ENCODE measurements at places on chromosomes 13 and 19.

DNA sequence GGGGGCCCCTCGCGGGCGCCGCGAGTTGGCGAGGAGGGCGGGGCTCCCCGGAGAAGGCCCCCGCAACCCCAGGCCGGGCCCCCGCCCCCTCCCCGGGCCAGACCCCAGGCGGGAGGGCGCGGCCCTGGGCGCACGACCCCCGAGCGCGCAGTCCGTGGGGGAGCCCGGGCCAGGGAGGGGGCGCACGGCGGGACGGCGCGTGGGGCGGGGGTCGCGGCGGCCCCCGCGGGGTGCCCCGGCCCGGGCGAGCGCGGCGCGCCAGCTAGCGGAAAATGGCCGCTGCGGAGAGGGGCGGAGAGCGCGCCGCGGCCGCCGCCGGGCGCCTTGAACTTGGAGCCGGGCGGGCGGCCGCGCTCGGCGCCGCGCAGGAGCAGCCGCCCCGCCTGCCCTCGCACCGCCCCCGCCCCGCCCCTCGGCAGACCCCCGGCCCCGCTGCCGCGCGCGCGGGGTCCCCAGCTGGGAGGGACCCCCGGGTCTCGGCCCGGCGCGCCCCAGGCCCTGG is 6.4 kb upstream of the NFIC start:
- peak; percentile 25 for DNase-seq

DNA sequence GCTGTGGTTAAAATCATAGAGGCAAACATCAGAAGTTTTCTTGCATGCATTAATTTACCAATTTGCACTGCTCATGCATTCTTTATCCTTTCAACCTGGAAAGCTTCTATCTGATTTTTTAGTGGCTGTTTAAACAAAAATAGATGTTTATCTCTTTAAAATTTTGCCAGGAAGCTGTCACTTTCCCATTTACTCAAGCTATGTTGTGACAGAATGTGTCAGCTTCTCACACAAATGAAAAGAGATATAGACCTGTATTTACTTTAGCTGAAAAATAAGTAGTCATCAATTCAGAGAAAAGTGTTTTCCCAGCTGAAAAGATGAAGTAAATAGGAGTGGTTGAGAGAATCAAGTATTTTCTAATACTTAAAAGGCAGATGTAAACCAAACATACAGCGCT is 872.8 kb downstream of the DACH1 start:
- DNase-seq = no peak

DNA sequence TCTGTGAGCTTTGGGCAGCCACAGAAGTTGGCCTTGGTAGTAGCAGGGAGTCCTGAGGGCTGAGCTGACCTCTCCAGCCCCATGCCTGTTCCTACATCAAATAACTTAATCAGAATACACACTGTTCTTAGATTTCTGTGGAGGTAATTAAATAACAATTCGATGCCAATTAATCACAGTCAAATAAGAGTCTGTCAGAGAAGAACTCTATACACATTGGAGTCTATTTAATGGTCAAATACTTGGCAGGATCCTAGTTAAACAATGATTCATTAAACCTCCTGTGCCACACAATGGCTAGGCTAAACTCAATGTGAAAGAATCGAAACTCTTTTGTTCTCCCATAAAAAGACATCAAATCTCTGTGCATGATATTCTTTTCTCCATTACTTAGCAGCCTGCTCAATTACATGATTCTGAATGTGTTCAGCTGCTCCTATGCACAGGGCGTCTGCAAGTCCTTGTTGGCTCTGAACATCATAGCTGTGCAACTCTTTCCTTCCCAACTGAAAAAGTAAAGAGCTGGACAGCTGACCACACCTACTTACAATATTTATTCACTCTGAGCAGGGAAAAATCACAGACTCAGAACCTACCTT is 173.1 kb downstream of the ABCC4 start:
- no peak for DNase-seq

DNA sequence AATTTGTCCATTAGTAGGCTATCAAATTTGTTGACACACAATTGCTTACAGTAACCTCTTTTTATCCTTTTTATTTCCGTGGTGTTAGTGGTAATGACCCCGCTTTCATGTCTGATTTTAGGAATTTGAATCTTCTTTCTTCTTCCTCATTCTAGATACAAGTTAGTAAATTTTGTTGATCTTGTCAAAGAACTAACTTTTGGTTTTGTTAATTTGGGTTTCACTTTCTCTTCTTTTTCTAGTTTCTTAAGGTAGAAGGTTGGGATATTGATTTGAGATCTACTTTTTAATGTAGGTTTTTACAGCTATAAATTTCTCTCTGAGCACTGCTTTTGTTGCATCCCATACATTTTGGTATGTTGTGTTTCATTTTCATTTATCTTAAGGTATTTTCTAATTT is 53.3 kb upstream of the SLC7A1 start:
- peak; percentile 19 for DNase-seq

- no peak for DNase-seq
These were observed 20.5 kb downstream of the ZNF114 start for GRCh38 chr19:48290401-48290770.

DNA sequence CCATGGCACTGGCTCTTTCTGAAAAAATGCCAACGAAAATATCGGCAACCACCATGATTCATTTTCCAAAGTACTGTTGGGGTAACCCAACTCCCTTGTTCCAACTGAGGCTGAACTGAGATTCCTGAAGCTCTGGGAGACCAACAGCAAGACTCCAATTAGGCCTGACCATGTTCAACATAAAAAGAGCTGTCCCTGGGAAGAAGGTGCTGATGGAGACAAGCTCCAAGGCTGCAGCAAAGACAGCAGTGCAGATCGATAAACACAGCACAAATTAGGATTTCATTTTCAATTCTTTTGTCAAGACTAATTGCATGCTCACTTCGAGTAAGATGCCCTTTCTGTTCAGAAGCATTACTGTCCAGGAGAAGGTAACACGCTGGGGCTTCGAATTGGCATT is 968.0 kb downstream of the UQCRFS1 start:
- no peak for DNase-seq

DNA sequence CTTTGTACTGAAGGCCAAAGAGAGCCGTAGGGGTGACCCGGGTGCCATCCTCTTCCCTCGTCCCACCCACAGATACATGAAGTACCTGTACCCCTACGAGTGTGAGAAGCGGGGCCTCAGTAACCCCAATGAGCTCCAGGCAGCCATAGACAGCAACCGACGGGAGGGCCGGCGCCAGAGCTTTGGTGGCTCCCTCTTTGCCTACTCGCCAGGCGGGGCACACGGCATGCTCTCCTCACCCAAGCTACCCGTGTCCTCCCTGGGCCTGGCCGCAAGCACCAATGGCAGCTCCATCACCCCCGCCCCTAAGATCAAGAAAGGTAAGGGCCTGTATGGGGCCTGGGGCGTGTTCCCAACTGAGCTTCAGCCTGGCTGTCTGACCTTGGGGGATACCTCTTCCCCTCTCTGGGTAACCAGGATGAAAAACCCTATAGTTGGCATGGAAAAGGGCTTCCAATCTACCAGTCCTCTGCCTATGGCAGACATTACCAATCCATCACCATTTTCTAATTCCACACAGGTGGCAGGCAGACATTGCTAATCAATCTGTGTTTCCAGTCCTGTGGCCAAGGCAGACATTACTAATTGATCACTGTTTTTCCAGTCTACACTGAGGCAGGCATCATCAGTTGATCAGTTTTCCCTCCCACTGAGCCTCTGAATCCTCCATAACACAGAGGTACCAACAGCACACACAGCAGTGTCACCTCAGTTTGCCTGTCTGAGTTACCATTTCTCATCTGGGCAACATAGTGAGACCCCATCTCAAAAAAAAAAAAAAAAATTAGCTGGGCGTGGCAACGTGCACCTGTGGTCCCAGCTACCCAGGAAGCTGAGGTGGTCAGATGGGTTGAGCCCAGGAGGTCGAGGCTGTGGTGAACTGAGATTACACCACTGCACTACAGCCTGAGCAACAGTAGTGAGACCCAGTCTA is 19.1 kb upstream of the WDR18 start:
- peak; percentile 1 for DNase-seq

DNA sequence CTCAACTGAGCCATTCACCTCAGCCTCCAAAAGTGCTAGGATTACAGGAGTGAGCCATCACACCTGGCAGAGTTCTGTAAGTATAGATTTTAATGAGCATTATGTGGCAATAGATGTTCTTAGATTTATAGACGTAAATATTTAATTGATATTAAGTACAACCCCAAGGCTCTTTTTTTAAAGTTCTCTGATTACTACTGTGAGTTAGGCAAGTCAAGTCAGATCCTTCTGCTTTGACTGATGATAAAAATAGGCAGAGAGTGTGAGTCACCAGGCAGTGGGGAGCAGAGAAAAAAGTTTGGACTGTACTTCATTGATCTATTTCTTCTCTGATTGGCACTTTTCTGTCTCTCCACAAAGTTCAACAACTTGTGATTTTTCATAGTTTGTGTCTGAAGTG is 1379.9 kb downstream of the UQCRFS1 start:
- no peak for DNase-seq

- peak; percentile 97 for DNase-seq
These were observed at the start of gene ZNF470 for GRCh38 chr19:56567274-56568120. TSS of gene ZNF470 (plus strand) at chr19:56567468. CDS start at chr19:56570312, 2,844 bp downstream.

GRCh38 chr19:1097810-1098176 is 2.6 kb upstream of the POLR2E start:
- no peak for DNase-seq

DNA sequence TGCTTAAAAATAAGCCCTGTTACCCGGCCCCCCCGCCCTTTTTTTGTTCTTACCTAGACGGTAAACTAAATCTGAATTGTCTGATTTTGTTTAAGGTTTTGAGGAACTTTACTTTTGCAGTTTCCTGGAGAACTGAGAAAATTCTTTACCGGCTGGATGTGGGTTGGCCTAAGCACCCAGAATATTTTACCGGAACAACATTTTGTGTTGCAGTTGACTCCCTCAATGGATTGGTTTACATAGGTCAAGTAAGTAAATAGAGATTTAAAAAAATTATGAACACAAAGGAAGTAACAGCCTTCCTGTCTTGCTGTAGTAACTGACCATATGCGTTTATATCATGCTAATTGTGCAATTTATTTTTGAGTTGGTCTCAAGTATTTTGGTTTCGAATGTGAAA is 785 bp downstream of the NHLRC3 start:
- DNase-seq = peak; percentile 60

DNA sequence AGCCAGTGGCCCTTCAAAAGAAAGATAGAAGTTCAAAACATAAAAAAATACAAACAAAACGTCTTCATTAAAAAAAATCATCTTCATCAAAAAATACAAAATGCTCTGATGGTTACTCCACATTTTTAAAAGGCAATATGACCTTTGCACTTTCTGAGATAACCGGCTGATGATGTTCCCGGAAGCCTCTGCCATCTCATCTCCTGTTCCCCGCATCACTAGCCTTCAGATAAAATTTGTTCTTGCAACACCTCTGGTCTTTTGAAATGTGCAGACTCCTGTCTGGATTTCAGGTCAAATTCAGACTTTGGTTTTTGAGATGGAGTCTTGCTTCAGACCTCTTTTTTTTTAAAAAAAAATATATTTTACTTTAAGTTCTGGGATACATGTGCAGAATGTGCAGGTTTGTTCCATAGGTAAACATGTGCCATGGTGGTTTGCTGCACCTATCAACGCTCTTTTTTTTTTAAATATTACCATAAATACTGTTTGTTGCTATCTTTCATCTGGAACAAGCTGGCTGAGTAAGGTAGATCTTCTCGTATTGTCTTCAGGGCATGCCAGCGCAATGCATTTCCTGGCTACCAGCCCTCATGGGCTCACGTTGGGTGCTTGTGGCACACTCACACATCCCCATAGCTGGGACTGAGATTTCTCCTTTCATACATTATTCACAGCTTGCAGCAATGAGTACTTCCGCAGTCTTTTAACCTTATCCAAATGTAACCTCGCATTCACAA is 418.9 kb upstream of the ARGLU1 start:
- no peak for DNase-seq

DNA sequence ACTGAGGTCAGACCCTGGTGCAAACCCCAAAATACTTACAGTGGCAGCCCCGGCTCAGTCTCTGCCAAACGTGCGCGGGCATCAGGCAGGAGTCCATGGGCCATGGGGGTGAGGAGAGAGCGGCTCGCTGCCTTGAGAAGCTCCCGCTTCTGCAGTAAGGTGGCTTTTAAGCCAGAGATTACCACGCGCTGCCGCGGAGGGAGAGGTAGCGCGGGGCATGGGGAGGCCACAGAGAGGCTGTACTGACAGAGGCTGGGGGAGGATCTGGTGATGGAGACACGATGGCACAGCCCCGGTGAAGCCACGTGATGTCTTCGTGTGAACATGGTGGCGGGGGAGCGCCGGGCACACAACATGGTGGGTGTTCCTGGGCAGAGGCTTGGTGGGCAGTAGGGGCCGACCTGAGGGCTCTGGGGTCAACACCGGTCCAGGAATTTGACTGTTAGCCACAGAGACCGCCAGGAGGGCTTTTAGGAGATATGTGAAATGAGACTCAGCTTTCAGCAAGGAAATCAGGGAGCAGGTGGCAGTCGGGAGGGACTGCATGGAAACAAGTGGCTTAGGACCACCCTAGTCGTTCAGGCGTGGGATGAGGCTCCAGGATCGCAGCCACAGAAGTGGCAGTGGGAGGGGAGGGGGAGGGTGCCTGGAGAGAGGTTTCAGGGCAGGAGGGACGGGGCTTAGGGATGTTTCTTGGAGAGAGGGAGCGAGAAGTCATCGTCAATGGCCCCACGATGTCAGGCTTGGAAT is 24.1 kb downstream of the MCF2L start:
- no peak for DNase-seq

DNA sequence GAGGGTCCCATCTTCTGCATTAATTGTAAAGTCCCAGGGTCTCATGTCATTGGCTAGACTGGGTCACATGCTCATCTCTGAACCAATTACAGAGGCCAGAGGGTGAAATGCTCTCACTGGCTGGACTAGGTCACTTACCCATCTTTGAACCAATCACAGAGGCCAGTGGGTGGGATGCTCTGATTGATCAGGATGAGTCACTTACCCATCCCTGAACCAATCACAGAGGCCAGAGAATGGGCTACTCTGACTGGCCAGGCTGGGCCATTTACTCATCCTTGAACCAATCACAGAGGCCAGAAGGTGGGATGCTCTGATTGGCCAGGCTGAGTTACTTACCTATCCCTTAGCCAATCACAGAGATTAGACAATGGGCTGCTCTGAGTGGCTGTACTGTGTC is 5.3 kb downstream of the MISP start:
- peak; percentile 18 for DNase-seq

- DNase-seq = no peak
These were observed 506 bp downstream of the KCNRG start for GRCh38 chr13:50015750-50016149.

GRCh38 chr13:18993884-18994660 is 187.6 kb downstream of the TUBA3C start:
- DNase-seq = no peak

GRCh38 chr19:43735957-43736356 is 18.8 kb downstream of the SMG9 start:
- no peak for DNase-seq

DNA sequence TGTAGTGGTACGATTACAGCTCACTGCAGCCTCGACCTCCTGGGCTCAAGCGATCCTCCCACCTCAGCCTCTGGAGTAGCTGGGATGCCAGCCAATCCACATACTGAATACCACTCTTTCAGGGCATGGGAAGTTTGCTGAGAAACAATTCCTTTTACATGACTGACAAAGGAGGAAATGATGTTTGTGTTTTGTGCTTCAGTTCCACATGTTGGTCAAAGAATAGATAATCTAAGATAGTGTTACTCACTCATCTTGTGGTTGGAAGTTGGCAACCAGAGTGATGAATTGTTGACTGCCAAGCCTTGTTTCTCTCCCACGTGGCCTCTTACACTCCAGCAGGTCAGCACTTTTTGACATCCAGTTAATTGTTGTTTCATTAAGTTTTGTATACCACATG is 7.6 kb downstream of the MBD3L2B start:
- peak; percentile 41 for DNase-seq

- DNase-seq = no peak
These were observed 49.3 kb upstream of the IL17D start for GRCh38 chr13:20654156-20654555.

GRCh38 chr13:38213314-38213713 is 136.3 kb upstream of the UFM1 start:
- no peak for DNase-seq
